ENCODE measurements at places on chromosomes 6 and 20. TPM values are rescaled to one million over a fixed set of nuclear protein-coding genes. Genes with fewer than 3 reads are reported as not detected.

GRCh38 chr6:41209547-41210320, 8.8 kb upstream of the TREML2 start:
- no peak for DNase-seq

- DNase-seq = no peak
Measured at GRCh38 chr6:4687989-4688947, 87.9 kb upstream of the CDYL start.

DNA sequence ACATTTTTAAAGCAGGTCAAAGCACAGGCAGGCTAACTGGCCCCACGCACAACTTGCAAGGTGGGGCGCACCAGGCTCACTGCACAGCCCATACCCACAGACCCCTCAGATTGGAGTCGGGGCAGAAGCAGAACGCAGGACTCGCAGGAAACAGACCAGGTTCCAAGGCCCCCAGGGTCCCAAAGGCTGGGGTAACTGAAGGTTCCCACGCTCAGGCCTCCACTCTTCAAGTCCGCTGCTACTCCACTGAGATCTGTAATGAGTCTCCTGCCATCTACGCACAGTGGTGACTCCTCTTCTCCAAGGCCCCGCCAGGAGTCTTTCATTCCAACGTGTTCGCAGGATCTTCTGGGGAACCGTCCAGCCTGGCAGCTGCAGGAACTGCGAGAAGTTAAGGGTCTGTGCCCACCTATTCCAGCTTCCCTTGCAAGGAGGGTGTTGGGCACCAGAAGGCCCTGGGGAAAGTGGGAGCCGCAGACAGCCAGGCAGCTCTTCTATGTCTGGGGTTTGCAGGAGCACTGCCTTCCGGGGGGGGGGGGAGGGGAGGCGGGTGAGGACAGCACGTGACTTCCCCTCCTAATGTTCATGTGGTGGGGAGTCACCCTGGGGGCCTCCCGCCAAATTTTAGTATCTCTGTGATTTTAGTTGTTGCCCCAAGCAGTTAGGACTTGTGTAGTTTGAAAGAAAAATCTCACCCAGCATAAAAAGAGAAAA, 2.0 kb upstream of the TAF4 start:
- DNase-seq = peak; percentile 33

- DNase-seq = no peak
Measured at GRCh38 chr6:47483516-47483852, 5.9 kb downstream of the CD2AP start.

DNA sequence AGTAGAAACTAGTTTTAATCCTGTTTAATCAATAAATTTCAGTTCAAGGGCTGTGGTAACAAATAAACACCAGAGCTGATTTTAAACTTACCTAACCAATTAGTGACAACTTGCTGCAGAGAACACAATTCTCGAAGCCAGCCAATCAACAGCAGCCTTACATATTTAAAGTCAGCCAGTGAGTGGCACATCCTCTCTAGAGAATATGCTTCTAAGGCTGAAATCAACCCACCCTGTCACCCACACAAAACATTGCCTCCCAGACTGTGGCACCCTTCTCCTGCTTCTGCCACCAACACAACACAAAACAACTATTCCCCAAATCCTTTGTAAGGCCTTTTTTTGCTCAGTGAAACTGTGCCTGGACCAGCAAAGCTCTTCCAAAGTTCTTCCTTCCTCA, 306.0 kb downstream of the EYA4 start:
- no peak for DNase-seq

- no peak for DNase-seq
Measured at GRCh38 chr20:56382696-56383095, 9.3 kb downstream of the AURKA start.

DNA sequence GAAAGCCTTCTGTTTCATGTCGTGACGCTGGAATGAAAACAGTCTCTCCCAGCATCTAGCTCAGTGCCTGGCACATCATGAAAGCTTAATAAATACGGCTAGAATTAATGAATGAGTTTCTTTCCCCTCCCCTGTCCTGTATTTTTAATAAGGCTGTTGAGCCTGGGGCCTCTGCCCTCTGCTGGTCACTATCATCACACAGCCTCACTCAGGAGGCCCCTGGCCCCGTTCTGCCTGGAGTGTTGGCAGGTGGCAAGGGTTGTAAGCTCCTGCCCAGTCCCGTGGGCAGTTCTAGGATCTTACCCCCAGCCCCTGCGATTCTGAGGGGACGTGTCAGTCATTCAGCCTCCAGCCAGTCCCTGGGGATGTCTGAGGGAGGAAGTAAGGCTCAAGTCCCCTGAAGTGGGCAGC, 41.4 kb downstream of the PHACTR3 start:
- no peak for DNase-seq

DNA sequence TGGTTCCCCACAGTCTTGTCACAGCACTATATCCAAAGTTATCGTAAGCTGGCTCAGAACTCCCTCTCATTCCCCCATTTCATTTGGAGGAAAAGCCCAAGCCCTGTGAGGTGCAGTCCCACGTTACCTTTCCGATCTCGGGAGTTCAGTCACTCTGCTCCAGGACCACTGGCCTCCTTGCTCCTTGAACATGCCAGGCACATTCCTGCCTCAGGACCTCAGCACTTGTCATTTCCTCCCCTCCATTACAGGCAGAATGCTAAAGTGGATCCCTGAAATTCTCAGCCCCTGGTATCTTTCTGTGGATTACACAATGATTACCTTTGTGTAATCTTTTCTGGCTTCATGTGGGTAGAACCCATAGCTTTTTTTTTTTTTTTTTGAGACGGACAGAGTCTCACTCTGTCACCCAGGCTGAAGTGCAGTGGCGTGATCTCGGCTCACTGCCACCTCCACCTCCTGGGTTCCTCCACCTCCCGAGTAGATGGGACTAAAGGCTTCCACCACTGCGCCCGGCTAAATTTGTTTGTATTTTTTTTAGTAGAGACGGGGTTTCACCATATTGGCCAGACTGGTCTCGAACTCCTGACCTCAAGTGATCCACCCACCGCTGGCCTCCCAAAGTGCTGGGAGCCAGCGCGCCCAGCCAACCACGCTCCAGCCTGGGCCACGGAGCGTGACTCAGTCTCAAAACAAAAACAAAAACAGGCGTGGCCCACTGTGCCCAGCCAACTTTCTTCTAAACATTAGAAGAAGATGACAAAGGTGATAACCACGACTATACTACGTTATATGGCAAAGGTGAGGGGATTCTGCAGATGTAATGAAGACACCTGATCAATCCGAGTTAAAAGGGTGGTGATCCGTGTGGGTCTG, 4.0 kb upstream of the OXT start:
- no peak for DNase-seq

- no peak for DNase-seq
Measured at GRCh38 chr6:98241630-98242029, 592.7 kb upstream of the POU3F2 start.

GRCh38 chr6:45686841-45687569, 309.3 kb upstream of the SUPT3H start:
- DNase-seq = no peak

- no peak for DNase-seq
Measured at GRCh38 chr20:13384132-13384531, 163.1 kb downstream of the ISM1 start.

GRCh38 chr6:111862741-111863140, 10.5 kb downstream of the FYN start:
- no peak for DNase-seq

DNA sequence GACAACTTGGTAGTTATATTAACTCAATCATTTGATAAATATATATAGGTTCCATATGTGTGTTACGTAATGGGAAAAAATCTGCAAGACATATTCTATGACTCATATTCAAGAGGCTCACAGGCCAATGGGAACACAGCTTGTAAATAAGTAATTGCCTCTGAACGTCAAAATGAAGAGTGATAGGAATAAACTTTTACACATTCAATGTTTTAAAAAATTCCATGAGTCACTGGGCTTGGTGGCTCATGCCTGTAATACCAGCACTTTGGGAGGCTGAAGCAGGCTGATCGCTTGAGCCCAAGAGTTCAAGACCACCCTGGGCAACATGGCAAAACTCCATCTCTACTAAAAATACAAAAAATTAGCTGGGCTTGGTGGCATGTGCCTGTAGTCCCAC, 209.4 kb upstream of the MCHR2 start:
- no peak for DNase-seq

DNA sequence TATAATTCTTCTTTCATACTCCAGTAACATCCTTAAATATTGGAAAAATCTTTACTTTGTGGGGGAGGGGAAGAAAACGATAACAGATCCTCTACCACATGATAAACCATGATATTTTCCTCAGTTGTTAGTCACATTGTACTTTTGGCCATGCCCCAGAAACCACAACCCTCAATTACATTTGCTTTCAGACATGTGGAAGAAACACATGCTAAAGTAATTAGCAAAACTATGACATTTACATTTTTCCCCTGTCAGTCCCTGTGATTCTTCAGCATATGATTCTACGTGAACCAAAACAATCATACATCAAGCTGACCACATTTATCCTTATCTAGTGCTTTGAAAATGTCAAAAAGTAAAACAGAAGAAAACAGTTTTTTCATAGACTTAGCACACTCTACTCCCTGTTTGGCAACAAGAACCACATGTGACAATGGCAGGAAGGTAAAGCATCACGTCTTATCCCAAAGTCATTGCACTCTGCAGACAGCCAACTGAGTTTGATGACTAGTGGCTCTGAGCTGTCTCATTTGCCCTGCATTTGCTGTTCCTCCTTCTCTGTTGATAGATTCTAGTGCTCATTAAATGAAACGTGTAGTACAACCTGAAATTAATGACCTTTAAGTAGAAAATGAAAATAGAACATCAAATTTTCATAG, 505.8 kb upstream of the MARCKS start:
- no peak for DNase-seq

DNA sequence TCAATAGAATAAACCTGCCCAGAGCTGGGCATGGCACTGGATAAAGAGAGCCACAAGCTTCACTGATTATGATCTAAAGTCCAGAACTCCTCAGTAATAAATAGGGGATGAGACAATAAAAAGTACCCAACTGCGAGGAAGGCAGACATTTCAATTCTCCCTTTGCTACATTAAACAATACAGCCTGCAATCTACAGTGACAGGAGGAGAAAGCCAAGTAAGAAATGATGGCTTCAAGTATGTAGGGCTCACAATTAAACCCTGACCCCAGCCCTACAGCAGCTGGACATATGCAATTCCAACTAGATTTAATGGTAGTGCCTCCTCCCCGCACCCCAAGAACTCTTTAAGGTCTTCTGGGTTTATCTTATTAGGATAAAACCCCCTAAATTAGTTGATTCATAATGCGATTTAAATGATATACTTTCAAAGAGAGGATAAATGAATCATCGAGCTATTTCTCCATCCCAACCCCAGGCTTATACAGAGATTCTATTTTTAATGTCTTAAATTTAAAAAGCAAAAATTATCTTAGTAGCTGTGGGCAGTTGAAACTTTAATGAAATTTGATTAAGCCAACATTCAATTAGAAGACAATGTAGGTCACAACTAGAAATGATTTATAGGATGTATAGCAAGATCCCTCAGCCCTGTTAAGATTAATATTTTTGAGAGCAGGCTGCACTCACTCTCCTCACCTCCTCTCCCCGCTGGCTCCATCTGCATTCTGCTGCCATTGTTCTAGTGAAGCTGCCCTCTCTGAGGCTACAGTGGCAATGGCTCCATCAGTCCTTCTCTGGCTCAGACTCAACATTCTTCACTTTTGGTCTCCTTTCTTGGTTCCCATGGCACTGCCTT, 57.1 kb downstream of the OGFRL1 start:
- no peak for DNase-seq

GRCh38 chr20:45878076-45878761, 2.8 kb upstream of the ZSWIM1 start:
- no peak for DNase-seq

GRCh38 chr20:51360451-51361201, 181.9 kb downstream of the NFATC2 start:
- no peak for DNase-seq

GRCh38 chr20:1122388-1123315, 4.2 kb downstream of the PSMF1 start:
- no peak for DNase-seq

- no peak for DNase-seq
Measured at GRCh38 chr20:58519940-58520712, 4.9 kb upstream of the APCDD1L start.

- no peak for DNase-seq
Measured at GRCh38 chr6:146312608-146313007, 231.0 kb upstream of the RAB32 start.

DNA sequence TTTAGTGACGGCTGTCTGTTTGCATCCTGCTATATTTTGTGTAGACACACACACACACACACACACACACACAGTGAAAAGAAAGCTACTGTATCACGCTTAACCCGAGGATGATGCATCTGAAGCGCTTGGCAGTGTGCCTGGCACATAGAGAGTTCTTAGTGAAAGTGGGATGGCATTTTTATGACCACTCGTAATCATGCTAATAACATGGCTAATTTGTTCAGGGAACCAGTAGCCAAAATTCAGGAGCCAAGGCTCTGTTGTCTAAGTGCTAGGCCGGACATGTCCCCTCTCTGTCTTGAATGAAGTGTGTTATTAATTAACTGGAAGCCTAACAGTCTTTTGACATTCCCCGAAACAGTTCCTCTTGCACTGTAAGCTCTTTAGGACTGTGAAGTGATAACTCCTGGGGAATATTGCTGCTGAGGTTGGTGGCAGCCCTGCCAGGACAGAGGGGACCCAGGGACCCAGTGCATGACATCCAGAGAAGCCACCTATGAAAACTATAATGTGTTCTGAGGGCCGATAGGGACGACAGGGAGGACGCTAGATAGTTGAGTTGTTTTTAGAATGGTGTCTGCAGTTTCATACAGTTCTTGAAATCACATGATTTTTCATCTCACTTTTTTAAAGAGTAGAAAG, 45.0 kb upstream of the IRF4 start:
- no peak for DNase-seq

DNA sequence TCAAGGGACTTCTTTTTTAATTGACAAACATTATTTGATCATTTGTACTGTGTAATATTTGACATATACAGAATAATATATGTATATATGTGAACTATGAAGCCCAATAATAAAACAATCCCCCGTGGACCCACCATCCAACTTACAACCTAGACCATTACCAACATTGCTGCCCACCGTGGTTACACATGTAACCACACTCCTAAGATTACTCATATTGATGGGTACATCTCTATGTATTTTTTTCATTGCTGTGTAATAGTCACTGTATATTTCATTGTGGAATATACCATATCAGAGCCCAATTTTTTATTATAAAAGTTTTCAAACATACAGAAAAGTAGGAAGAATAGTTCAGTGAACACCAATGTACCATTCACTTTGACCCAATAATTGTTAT, 94.3 kb downstream of the RTN4IP1 start:
- no peak for DNase-seq

GRCh38 chr6:11462742-11463397, 74.7 kb upstream of the TMEM170B start:
- no peak for DNase-seq

GRCh38 chr6:15901141-15902115, 227.5 kb upstream of the MYLIP start:
- no peak for DNase-seq

MATN4 gene
- total RNA-seq = 1.6 TPM

GPR6 gene
- total RNA-seq = not detected

NRN1 gene
- total RNA-seq = 8.9 TPM

CCN6 gene
- total RNA-seq = not detected

C20orf141 gene
- total RNA-seq = not detected

DNMT3B gene
- total RNA-seq = 1.8 TPM

MAPK13 gene
- 45.2 TPM for total RNA-seq

GLP1R gene
- total RNA-seq = not detected

MOG gene
- total RNA-seq = not detected

ARFGEF3 gene
- total RNA-seq = 22.0 TPM

SAMD10 gene
- 2.8 TPM for total RNA-seq

KCNK5 gene
- total RNA-seq = 4.3 TPM

SLC17A4 gene
- 0.98 TPM for total RNA-seq
